IMR-90 (cell line): ENCODE measurements at places on chromosomes 4 and X. TPM values are rescaled to one million over a fixed set of nuclear protein-coding genes. Genes with fewer than 3 reads are reported as not detected.

- DNase-seq = no peak
Observed at GRCh38 chr4:153137677-153138630, 66.3 kb upstream of the TRIM2 start.

DNA sequence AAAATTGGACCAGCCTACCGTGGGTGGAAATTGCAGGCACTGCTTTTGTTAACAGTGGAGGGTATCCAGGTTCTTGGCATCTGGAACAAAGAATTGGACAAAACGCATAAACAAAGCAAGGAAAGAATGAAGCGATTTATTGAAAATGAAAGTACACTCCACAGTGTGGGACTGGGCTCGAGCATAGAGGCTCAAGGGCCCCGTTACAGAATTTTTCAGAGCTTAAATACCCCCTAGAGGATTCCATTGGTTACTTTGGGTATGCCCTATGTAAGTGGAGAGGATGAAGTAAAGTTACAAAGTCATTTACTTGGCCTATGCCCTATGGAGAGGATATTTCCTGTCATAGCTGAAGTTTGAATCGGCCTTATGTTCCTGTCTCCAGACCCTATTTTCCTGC lies 85.3 kb downstream of the GLUD2 start:
- DNase-seq = no peak

DNA sequence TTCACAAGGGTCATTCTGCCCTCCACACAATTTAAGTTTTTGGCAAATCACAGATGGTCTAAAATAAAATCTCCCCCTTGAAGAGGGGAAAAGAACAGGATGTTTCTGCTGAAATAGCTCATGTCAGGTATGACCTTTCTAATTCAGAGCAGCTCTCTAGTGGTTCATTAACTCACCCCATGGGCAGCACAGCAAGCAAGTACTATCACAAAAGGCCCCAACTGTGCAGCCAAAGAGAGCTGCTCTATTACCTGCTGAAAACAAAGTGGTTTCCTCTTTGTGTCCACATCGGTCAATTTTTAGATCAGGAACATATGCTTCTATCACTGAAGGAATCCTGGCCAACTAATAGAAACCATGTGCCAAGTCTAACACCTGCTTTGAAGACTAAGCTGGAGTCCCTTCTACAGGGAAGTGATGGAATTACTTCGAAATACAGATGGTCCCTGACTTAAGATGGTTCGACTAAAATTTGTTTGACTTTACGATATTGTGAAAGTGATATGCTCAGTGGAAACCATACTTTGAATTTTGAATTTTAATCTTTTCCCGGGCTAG lies 164.3 kb downstream of the ENOX2 start:
- DNase-seq = no peak

HEPH gene
- 16.4 and 23.5 TPM in 2 replicates for total RNA-seq

DNA sequence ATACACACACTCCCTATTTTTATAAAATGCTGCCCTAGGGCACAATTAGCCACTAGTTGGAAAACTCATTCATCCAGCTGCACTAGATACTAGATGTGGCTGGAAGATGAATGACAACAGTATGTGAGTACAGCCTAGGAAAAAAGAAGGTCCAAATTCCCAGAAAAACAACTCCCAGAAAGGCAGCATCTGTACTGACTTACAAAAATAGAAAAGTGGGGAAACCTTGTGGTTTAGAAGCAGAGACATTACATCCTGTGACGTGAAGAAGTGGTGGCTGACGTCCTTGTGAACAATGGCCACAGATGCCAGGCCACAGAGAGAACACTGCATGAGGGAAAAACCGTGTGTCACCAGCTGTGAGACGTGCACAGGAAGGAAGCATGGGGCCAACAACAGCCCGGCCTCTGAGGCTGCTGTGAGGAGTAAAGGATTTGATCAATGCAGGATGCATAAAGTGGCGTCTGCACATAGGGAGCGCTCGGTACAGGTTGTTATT lies 81.2 kb downstream of the SPRY1 start:
- peak; percentile 50 for DNase-seq

DNA sequence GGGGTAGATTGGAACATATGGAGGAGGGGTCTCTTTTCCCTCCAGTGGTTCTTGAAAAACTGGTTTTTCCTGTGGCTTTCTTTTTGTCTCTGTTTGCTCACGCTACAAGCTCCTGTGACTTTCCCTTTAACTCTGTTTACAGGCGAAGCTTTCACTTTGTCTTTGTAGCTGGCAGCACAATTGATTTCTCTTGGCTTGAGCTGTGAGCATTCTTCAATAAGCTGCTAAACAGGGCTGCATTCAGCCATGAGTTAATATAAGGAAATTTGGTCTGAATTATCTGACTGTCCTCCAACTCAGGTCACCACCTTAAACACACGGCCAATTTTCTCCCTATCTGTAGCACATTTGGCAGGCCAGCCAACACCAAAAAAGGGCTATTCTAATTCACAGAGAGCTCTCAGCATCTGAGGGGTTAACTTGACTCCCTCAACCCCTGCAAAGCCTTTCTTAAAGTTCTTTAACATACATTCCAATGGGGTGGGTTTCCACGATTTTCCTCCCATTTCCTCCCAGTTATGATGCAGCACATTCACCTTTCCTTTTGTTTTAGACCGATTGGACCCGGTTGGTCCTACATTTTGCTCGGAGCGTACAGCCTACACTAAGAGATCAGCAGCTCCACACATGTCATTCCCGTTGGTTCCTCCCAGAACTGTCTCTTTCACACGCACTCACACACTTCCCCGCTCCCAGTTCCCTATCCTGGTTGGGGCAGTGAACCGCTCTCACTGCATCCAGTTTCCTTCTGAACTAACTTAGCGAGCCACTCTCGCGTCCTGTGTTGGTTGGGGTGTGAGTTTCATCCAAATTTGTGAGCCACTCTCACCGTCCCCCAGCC lies 45.4 kb downstream of the UGT2A3 start:
- no peak for DNase-seq

PF4V1 gene
- not detected in 2 replicates for total RNA-seq
